Right atrium auricular region (tissue), 2 donors: ENCODE measurements at places on chromosomes 2 and 18. TPM values are rescaled to one million over a fixed set of nuclear protein-coding genes. Genes with fewer than 3 reads are reported as not detected.
A peak's percentile ranks its signal among the peaks of the same experiment; 100 is the strongest.

Gene VWA3B
- not detected for total RNA-seq

Gene FER1L5
- total RNA-seq = not detected

Gene CLEC4F
- total RNA-seq = not detected

Gene CD28
- total RNA-seq = 0.55 TPM

GRCh38 chr2:64482765-64483504 is 29.0 kb downstream of the LGALSL start:
- DNase-seq = no peak
- no peaks in the 10 kb centered on the region for H3K36me3 ChIP-seq
- no peak overlapping the region for H3K4me3 ChIP-seq

Gene EHBP1
- 22.4 TPM for total RNA-seq

DNA sequence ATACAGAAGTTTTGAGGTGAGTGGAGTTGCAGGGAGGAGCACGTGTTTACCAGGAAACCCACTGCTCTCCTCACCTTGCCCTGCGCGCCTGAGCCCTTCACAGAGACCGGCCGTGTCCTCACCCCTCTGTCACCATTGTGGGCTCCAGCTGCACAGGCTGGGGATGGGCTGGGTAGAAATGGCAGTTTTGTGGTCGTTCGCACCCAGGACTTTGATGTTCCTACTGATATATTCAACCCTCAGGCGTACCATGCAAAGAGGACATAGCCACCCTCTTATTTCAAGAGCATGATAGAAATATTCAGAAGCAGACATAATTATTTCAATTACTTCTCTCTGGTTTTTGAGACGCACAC is 78.2 kb downstream of the GBX2 start:
- DNase-seq = no peak
- H3K27me3 ChIP-seq = no peaks in the 10 kb centered on the region
- H3K36me3 ChIP-seq = no peaks in the 10 kb centered on the region
- H3K27ac ChIP-seq = no peak overlapping the region
- no peaks in the 10 kb centered on the region for H3K4me1 ChIP-seq

DNA sequence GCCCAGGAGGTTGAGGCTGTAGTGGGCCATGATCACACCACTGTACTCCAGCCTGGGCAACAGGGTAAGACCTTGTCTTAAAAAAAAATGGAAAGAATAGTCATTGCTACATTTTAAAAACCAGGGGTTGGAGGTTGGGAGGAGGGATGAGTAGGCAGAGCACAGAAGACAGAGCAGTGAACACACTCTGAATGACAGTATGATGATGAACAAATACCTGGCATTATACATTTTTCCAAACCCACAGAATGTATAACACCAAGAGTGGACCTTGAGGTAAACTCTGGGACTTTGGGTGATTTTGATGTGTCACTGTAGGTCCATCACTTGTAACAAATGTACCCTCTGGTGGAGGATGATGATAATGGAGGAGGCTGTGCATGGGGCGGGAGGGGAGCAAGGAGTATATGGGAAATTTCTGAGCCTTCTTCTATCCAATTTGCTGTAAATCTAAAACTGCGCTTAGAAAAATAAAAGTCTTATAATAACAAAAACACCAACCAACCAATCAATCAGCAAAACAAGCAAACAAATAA is 111.4 kb upstream of the PGAP1 start:
- no peak overlapping the region for H3K27ac ChIP-seq
- H3K4me3 ChIP-seq = no peak overlapping the region
- no peaks in the 10 kb centered on the region for H3K27me3 ChIP-seq
- peaks cover 16% of the 10 kb centered on the region for H3K4me1 ChIP-seq
- no peaks in the 10 kb centered on the region for H3K36me3 ChIP-seq

DNA sequence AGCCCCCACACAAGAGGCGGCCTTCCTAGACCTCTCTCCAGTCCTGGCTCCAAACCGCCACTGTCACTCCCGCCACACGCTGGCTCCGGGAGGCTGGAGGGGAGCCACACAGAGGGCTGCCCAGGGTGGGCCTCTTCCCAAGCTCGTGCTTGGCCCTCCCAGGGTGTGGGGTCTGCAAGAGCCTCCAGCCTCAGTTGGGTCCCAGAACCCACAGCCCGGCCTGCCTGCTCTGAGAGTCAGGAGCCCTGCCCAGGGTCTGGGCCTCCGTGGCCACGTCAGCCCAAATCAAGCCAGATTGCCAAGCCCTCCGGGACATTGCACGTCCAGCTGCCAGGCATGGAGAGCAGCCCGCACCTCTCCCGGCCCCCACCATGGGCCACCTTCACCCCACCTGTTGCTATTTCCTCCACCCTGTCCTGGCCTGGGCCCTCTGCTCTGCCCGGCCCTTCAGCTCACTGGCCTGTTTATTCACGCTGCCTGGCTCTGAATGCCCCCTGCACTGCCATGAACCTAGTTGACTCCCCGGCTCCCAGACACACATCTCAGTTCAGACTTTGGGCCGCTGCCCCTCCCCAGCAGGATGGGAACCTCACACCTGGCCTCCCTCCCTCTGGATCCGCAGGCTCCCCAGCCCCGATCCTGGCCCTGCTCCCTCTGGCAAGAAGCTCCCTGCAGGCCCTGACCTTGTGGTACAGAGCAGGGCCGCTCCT is 61.0 kb downstream of the BIN1 start:
- peaks cover 18% of the 10 kb centered on the region for H3K4me1 ChIP-seq
- no peak overlapping the region for H3K4me3 ChIP-seq
- no peaks in the 10 kb centered on the region for H3K36me3 ChIP-seq
- no peaks in the 10 kb centered on the region for H3K27me3 ChIP-seq
- no peak overlapping the region for H3K27ac ChIP-seq

Gene HOXD13
- not detected for total RNA-seq

Gene TUBB8B
- total RNA-seq = not detected

- no peak for DNase-seq
- H3K27me3 ChIP-seq = no peaks in the 10 kb centered on the region
- H3K27ac ChIP-seq = no peak overlapping the region
- H3K36me3 ChIP-seq = no peaks in the 10 kb centered on the region
- H3K4me3 ChIP-seq = no peak overlapping the region
- peaks cover 8% of the 10 kb centered on the region for H3K4me1 ChIP-seq
Measured at GRCh38 chr2:175874291-175874690, 127.8 kb downstream of the LNPK start.

Gene CCDC93
- total RNA-seq = 18.7 TPM

DNA sequence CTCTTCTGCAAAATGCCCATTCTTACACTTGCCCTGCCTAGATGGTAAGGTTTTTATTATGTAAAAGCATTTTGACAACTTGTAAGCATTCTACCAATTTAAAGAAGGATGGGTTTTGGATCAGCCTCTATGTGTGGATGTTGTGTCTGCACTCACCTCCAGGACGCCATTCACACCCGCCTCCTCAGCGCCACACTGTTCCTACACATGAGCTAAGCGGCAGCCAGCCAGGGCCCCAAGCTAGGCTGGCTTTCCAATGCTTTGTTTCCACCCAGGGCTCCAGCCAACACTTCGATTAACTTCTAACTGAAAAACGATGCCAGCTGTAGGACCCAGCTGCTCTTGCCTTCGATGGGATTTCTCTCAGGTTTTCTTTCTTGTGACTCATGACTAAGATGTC is 73.3 kb upstream of the FZD7 start:
- no peaks in the 10 kb centered on the region for H3K27me3 ChIP-seq
- no peak overlapping the region for H3K27ac ChIP-seq
- H3K4me1 ChIP-seq = peaks cover 3% of the 10 kb centered on the region

DNA sequence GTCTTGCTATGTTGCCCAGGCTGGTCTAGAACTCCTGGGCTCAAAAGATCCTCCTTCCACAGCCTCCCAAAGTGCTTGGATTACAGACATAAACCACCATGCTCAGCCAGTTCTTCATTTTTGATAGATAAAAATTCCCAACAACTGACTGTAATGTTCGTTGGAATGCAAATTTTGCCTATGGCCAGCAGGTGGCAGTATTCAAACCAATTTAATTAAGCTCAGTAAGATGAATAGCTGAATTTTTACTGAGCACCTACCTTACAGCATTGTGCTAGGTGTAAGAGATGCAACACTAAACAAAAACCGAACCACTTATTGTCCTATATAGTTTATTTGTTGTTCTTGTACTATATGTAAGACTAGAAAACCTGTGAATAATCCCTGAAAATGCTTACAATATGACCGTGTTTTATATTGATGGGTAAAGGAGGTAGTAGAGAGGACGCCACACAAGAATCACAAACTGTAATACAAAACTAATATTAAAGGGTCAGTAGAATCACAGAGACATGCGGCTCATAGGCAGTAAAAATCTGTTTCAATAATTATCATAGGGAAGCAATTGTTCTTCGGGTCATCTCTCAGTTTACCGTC is 8.2 kb upstream of the TMEM182 start:
- H3K27me3 ChIP-seq = no peaks in the 10 kb centered on the region
- H3K27ac ChIP-seq = no peak overlapping the region
- no peaks in the 10 kb centered on the region for H3K36me3 ChIP-seq
- H3K4me3 ChIP-seq = no peak overlapping the region
- DNase-seq = no peak
- H3K4me1 ChIP-seq = peaks cover 10% of the 10 kb centered on the region

DNA sequence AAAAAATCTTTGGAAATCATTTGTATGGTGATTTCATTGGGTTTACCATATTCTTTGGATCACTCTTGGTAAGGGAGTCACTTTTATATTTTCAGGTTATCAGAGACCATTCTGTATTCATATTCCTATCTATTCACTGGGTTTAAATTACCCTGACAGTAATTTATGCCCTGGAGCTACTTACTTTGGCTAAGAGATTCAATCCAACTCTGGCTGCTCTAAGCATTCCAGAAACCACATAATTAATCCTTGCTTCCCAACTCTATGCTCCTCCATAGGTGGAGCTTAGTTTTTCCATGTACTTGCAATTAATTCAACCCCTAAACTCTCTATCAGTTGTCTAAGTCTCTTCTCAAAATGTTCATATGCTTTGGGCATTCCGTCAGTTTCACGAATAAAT is 336.3 kb downstream of the AGPS start:
- H3K4me3 ChIP-seq = no peak overlapping the region
- no peak for DNase-seq
- H3K36me3 ChIP-seq = no peaks in the 10 kb centered on the region

Gene UCN
- 2.6 TPM for total RNA-seq

Gene AGFG1
- 75.7 TPM for total RNA-seq

DNA sequence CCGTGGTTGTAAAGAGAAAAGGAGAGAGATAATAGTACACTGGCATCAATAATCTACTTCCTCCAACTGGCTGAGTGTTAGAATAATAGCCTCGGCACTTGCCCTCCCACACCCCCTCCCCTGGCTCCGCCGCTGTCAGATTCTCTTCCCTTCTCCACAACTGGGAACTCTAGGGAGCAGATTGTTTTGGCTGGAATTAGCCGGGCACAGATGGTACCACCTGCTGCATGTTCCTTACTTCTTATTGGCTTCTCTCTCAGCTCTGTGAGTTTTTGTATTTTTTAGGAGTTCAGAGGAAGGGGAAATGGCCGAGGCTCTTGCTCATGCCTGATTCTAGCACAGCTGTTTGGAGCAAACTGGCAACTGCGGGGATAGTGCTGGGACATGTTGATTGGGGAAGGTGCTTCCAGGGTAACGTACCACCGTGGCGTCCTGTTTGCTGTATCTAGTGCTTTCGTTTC is 140.0 kb downstream of the ZEB2 start:
- no peaks in the 10 kb centered on the region for H3K27me3 ChIP-seq
- H3K27ac ChIP-seq = peak overlapping the region; percentile 49
- peaks cover 26% of the 10 kb centered on the region for H3K4me1 ChIP-seq
- DNase-seq = no peak

Gene TUBA4B
- not detected for total RNA-seq

- no peaks in the 10 kb centered on the region for H3K36me3 ChIP-seq
- H3K4me3 ChIP-seq = no peak overlapping the region
- no peaks in the 10 kb centered on the region for H3K4me1 ChIP-seq
- no peak overlapping the region for H3K27ac ChIP-seq
- DNase-seq = no peak
Measured at GRCh38 chr2:180334514-180334913, 327.4 kb upstream of the CWC22 start.

DNA sequence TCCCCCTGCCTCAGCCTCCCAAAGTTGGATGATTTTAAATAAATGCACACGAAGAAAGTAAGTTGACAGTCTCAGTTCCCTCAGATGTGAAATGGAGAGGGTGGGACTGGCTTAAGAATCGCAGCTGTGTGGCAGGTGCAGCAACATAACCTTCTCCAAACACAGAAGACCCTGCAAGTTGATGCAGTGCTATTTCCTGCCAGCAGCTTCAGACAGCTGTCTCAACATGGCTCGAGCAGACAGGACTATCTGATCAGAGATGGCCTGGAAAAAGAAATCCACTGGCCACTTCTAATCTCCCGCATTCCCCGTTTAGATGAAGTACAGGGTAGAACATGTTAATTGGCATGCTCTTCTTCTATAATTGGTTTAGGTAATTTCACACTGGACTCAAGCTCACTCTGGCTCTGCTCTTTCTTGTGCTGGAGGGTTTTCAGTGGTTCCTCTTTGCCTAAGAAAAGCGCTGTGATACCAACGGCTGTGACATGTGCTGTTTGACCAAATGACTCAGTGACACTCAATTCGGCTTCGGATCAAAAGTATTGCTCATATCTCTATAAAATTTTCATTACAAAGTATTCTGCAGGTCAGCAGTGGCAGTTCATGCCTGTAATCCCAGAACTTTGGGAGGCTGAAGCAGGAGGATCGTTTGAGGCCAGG is 40.2 kb downstream of the MYOM1 start:
- DNase-seq = no peak
- no peak overlapping the region for H3K27ac ChIP-seq
- no peaks in the 10 kb centered on the region for H3K4me1 ChIP-seq
- H3K4me3 ChIP-seq = no peak overlapping the region
- peaks cover 45% of the 10 kb centered on the region for H3K36me3 ChIP-seq

DNA sequence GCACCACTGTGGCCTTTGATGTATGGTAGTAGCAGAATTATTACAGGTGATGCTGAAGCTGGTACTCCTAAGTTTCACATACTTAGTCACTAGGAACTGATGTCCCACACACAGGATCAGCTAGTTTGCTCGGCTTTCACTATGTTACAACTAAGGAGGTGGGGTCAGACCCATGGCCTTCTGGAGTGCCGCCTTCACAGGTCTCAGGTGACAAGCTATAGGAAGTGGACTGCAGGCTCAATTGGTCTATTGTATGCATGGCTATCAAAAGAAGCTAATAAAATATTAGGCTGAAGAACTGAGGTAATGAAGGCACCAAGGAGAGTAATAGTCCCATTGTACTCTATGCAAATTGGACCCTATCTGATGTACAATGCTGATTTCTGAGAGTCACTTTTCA is 170.6 kb downstream of the DLGAP1 start:
- H3K27ac ChIP-seq = no peak overlapping the region
- no peak for DNase-seq
- no peaks in the 10 kb centered on the region for H3K4me1 ChIP-seq
- H3K27me3 ChIP-seq = no peaks in the 10 kb centered on the region

Gene ATP8B1
- 13.0 TPM for total RNA-seq

GRCh38 chr2:149743842-149744448 is 156.4 kb upstream of the MMADHC start:
- H3K4me1 ChIP-seq = no peaks in the 10 kb centered on the region
- no peaks in the 10 kb centered on the region for H3K27me3 ChIP-seq
- no peak overlapping the region for H3K27ac ChIP-seq

GRCh38 chr2:189685540-189686229 is 11.2 kb downstream of the ANKAR start:
- H3K27ac ChIP-seq = no peak overlapping the region
- no peaks in the 10 kb centered on the region for H3K4me1 ChIP-seq
- no peak overlapping the region for H3K4me3 ChIP-seq
- DNase-seq = no peak
- no peaks in the 10 kb centered on the region for H3K36me3 ChIP-seq
- no peaks in the 10 kb centered on the region for H3K27me3 ChIP-seq

Gene NOTO
- not detected for total RNA-seq

Gene CRYGD
- total RNA-seq = not detected

GRCh38 chr2:187134306-187134705 is 285.3 kb upstream of the ZSWIM2 start:
- no peak for DNase-seq
- H3K4me1 ChIP-seq = no peaks in the 10 kb centered on the region
- H3K27me3 ChIP-seq = no peaks in the 10 kb centered on the region
- no peak overlapping the region for H3K27ac ChIP-seq
- H3K36me3 ChIP-seq = no peaks in the 10 kb centered on the region
- no peak overlapping the region for H3K4me3 ChIP-seq
